NCI-H460 (cell line): ENCODE measurements at places on chromosomes 4 and X.

DNA sequence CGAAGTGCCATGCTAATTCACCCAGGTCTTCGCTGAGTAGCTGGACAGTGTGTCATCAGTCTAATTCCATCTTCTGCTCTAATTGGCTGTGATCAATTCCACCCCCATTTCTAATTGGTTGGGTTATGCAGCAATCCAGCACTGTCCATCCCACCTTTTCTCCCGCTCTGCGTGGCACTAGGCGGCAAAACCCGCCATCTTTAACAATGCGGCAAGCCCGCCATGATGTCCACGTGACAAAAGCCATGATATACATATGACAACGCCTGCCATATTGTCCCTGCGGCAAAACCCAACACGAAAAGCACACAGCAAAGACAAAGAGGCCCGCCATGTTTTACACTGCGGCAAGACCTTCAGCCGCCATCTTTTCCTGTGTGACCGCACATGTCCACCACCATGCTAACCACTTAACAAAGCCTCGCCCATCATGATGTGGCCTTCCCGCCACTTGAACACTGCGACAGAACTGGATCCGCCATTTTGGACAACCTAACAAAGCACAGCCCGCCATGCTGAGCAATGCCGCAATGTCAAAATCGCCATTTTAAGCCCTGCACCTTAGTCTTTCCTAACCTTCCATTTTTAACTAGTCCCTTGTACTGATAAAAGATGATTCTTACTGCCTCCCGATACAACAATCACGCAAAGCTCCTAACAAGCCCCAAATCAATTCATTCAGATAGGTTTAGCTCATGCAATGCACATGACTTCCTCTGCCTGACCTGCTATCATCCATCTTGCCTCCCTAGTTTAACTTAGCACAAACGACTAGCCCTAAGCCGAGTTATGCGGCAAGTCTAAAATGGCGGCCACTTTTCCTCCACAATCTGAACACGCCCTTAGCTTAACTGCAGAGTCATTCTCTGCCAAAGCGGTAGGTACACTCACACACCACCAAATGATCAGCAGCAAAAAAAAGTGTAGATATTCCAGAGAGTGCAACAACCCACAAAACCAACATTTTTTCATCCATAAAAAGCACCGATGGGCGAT lies 288.3 kb downstream of the CHIC1 start:
- DNase-seq = no peak

GRCh38 chr4:123869286-123870215 lies 473.0 kb downstream of the SPRY1 start:
- no peak for DNase-seq

- DNase-seq = peak; percentile 41
Measured at GRCh38 chr4:169225058-169225751, 45.6 kb downstream of the SH3RF1 start.

DNA sequence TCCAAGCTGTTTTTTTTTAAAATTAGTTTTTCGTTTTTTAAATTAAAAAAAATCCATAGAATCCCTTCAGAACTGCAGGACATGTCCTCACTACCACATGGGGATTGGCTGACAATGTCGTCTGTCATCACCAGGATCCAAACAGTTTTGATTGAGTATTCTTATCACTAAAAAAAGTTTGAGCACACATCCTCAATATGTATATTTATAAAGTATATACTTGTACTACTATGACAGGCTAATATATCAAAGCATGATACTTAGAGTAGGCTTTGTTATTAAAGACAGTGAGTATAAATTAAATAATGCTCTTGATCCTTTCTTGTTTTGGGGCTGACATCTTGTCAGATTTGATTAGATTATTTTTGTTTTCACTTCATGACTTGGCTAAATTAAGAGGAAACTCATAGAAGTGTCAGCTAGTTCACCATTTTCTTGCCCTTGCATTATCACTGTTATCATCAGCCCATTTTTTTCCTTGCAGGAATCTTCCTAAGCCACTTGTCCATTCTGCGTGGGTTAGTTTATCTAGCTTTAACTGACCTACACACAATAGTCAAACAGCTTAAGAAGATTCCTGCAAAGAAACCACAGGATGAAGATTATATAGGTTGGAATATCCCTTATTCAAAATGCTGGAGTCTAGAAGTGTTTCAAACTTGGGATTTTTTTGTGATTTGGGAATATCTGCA lies 92.8 kb downstream of the AMMECR1 start:
- DNase-seq = no peak

GRCh38 chr4:184641451-184641850 lies 7.8 kb downstream of the CASP3 start:
- DNase-seq = no peak

GRCh38 chrX:135307171-135307570 lies 2.1 kb upstream of the ETDC start:
- DNase-seq = no peak

GRCh38 chr4:139859876-139860275 lies 194.3 kb downstream of the MGST2 start:
- DNase-seq = no peak

DNA sequence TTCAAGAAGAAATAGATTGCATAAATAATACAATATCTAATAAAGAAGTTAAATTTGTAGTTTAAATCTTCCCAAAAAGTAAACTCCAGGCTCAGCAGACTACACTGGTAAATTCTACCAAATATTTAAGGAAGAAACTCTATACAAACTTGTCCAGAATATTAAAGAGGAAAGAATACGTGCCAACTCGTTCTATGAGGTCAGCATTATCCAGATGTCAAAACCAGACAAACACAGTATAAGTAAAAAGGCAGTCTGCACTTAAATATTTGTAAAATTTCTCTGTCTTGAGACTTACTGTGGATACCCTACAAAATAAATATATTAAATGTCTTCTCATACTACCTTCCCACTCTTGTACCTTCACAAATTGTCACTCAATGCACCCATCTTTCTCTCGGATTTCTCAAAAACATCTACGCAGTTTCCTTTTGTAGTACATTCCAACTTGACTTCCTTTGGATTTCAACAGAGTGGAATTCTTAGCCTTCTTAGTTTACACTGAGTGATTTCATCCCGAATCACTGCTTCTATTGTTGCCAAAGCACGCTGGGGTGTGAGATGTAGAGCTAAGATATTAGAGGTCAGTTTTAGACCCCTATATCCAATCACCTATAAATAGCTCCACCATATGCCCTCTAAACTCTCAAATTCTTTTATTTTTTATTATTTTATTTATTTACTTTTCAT lies 71.6 kb upstream of the MAB21L2 start:
- peak; percentile 57 for DNase-seq

DNA sequence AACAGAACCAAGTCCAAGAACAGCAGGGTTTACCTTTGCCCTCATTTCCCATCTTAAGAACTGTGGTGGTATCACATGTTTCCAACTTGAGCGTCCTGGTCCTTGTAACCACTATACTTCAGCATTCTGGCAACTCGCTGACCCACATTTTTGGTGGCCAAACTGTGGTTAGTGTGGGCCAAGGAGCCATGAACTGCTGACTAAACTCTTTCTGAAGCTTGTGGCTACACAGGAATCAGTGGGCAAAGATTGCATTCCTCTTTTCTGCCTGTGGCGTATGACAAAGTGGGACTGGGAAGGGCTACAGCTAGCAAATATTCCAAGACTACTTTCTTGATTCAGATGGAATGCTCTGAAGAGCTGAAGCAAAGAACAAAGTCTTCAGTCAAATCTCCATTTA lies 106.3 kb upstream of the MID1 start:
- DNase-seq = no peak

GRCh38 chrX:40054793-40055192 lies 43.0 kb downstream of the BCOR start:
- no peak for DNase-seq

- no peak for DNase-seq
Measured at GRCh38 chr4:84767168-84767567, 184.2 kb downstream of the CDS1 start.

DNA sequence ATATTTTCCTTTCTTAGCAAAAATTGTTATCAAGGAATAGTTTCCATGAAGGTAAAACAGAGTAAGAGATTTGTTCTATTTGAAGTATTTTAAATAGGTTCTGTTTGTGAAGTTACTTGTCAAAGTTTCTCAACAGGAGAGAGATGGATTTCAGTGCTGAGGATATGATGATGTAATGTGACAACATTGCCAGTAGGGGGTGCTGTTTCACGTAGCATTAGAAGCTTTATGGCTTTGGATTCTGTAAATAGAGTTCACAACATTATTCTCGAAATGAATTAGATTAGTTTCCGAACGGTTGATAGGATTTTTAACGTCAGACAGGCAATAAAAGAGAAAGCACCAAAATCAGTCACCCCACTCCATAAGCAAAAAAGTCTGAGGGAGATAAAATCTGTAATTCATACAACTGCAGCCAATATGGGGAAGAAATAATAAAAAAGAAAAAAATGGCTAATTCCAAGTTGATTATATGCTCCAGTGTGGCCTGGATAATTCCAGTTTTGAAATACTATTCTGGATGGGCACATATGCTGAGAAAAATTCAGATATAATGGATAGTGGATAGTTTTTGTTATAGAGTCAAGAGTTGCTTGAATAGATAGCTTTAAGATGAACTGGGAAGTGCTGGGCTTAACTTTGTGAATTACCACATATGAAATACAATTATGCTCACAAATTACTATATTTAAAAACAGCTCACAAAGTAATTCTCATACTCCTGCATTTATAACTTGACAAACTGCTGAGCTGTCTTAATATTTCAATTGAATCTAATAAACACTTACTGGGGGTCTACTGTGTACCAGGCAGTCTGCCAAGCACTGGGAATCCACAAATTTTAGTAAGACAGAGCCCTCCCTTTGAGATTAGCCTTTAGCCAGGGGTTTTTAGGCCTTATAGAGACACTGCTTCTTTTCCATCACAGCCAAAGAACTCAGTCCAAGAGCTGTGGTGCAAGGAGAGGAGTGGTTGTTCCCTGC lies 109.1 kb downstream of the GPAT3 start:
- peak; percentile 48 for DNase-seq

DNA sequence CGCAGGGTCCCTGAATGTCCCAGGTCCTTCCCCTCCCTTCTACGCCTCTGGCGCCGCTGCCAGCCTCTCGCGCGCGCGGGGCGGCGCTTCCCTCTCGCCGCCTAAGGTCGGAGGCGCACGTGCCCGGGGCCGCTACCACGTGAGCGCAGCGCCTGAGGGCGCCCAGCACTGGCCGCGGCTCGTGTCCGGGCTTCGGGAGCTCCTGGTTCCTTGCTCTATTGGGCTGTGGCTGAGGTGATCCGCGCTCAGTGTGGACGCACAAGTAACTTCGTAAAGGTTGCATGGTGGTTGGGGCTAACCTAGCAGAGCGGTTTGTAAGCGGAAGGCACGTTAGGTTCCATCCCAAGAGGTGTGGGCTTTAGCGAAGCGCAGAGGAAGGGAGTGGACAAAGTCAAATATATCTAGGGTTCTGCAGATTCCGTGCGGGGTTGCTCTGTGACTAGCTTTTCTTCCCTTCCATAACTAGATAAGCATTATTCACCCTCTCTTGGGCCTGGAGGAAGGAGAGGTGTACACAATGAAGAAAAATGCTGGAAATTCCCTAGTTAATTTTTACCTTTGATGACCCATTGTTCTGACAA lies 1.8 kb downstream of the TLL1 start:
- DNase-seq = no peak

DNA sequence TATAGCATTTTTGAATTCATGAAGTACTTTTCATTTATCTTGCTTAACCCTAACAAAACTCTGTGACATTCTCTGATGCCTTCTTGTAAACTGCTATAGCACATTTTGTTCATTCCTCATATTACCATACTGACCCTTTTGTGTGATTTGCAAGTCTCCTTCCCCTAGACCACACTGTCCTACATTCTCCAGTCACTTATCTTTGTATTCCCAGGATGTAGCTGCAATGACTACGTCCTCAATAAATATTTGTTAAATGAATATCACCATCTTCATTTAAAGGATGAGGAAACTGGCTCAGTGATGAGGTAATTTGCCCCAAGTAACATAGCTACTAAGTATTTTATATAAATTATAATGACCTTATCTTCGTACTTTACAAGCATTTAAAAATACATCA lies 11.9 kb downstream of the HUWE1 start:
- no peak for DNase-seq

GRCh38 chrX:1481636-1482529 lies 29.2 kb upstream of the ASMTL start:
- peak; percentile 95 for DNase-seq

DNA sequence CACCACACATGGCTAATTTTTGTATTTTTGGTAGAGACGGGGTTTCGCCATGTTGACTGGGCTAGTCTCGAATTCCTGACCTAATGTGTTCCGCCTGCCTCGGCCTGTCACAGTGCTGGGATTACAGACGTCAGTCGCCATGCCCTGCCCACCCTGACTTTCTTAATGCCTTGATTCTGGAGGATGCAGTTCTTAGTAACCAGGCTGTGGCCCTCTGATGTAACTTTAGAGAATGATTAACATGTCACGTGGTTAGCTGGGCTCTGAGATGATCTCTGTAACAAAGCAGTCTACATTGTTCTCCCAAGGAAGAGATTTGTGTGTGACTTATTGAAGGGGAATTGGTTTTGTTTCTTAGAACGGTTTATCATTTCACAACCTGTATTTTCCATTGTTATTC lies 30.6 kb downstream of the ANK2 start:
- DNase-seq = no peak

GRCh38 chr4:57055886-57056285 lies 54.3 kb downstream of the IGFBP7 start:
- DNase-seq = no peak

- no peak for DNase-seq
Measured at GRCh38 chrX:45885931-45886330, 659.3 kb downstream of the ZNF674 start.

DNA sequence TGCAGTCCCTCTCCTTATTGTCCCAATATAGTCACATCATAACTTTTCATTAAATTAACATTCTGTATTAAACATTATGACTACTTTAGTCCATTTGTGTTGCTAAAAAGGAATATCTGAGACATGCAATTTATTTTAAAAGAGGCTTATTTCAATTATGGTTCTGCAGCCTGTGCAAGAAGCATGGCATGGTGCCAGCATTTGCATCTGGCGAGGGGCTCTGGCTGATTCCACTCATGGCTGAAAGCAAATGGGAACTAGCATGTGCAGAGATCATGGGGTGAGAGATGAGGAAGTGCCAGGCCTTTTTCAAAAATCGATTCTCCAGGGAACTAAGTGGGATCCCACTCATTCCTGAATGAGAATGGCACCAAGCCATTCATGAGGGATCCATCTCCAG lies 476.3 kb upstream of the RPS6KA3 start:
- DNase-seq = no peak

- DNase-seq = no peak
Measured at GRCh38 chrX:698206-698605, 67.6 kb downstream of the SHOX start.

GRCh38 chr4:124206779-124207605 lies 505.5 kb downstream of the ANKRD50 start:
- no peak for DNase-seq

DNA sequence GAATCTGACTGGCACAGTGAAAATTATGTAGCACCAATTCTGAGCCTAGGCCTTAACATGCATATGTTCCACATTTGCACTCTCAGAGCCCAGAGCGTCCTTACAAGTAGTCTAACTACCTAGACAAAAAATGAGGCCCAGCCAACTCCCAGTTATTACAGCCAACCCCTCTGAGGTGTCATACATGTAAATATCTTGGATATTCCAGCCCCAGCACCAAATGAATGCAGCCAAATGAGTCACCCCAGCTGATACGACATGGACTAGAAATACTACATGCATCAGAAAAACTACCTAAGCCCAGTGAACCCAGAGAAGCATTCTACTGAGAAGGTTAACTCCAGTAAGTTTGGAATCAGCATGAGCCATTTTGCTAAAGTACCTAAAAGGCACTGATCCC lies 145.1 kb downstream of the STPG2 start:
- DNase-seq = no peak
